Stimulated activated CD4-positive, alpha-beta T cell treated with anti-CD3 and anti-CD28 coated beads, Interleukin-1b, Interleukin-23, amount 100 ng/mL, for 1 hour (primary cell): ENCODE measurements at places on chromosomes 5 and 9.

GRCh38 chr5:119484884-119485283 lies 32.6 kb downstream of the HSD17B4 start:
- DNase-seq = no peak

- no peak for DNase-seq
These were observed 31.1 kb downstream of the DIRAS2 start for GRCh38 chr9:90611568-90611967.

- DNase-seq = no peak
These were observed 285.1 kb downstream of the DNAH5 start for GRCh38 chr5:13659391-13659790.

- DNase-seq = no peak
These were observed 2.1 kb downstream of the EDIL3 start for GRCh38 chr5:84382363-84383295.

DNA sequence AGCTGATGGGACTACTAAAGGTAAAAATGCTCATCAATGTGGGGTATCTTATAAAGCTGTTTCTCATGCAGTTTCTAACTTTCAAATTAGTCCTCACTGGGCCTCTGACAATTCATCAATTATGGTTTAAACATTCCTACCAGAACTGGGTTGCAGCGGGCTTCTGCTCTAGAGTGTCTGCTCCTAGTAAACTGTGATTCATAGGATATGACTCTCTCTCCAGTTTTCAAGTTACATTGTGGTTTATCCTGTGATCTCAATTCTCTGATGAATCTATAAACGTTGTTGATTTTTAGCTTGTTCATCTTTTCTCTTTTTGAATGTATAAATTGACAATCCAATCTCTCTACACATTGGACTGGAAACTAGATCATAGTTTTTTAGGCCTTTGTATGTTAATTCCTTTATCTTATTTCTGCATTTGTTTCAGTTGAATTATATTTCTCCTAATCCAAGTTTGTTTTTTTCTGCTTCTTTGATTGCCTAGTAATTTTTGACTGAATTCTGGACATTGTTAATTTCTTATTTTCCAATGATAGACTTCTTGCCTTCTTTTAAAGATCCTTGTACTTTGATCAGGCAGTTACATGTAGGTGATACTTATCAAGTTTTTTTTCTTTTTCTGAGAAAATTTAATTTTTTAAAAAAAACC lies 822.6 kb downstream of the TLE1 start:
- DNase-seq = no peak

GRCh38 chr9:96420468-96421219 lies 2.5 kb upstream of the ZNF367 start:
- no peak for DNase-seq

GRCh38 chr5:120901199-120901598 lies 437.1 kb downstream of the PRR16 start:
- no peak for DNase-seq

DNA sequence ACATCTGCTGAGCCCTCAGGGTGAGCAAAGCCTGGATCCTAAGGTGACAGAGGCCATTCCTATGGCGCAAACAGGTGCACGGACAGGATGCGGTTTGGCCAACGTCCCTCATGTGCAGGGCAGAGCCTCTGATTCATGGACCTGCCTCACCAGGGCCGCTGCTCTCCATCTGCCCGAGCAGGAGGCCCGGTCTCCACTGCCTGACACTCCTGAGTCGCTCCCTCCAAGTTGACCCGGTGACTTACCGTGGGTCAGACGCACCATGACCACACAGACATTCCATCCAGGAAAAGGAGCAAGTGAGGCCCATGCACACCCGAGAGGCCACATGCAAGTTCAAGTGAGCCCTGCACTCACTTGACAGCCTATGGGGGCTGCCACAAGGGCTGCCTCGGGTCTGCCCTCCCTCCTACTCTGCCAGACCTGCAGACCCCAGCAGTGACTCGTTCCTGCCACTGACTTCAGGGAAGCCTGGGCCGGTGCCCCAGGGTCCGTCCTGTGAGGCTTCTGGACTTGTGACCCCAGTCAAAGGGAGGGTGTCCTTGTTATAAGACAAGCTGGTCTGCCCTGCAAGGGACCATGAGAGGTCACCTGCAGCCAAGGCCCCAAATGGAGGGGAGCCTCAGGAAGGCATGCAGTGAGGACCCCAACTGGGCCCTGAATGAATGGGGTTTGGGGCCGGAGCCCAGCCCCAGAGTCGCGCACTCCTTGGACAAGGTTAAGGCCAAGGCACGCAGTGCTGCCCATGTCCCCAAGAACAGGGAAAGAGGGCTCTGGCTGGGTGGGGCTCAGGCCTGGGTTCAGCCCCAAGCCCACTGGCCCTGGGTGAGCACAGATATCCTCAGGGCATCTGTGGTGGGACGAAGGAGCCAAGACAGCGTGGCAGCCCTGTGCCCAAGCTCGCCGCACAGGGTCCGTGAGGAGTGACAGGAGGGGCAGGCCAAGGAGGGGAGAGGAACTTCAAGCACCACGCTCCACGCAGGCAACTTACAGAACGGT lies 10.1 kb downstream of the BRD3OS start:
- no peak for DNase-seq

GRCh38 chr5:136190904-136191303 lies 2.1 kb downstream of the SMIM32 start:
- DNase-seq = no peak

- DNase-seq = no peak
These were observed 620.9 kb upstream of the PTPRD start for GRCh38 chr9:11233696-11234095.

DNA sequence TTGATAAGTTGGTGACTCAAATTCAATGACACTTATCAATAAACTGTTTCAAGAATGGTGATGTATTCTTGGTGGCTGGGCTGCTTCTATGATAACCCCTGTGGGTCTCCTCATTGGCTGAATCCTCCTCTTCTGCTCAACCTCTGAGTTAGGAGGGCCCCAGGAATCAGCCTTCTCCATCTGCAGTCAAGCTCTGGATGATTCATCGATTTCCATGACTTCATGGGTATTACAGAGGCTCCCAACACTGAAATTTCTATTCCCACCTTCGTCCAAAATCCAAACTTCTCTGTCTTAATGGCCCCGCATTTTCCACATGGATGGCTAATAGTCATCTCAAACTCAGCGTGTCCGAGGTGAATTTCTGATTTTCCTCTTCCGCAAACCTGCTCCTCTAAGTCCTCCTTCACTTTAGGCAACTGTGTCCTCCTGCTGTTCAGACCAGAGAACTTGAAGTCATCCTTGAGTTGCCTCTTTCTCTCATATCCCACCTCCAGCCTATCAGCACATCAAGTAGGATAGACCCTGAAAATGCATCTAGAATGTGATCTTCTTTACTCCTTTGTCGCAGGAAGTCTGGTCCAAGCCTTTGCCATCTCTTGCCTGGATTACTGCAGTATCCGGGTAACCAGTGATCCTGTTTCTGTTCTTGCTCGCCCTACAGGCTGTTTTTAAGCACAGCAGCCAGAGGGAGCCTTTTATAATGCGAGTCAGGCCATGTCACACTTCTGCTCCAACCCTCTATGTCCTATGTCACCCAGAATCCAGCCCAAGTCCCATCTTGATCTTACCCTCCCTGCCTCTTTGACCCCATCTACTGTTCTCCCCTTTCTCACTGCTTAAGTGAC lies 41.4 kb upstream of the IL7R start:
- DNase-seq = no peak

GRCh38 chr9:88406051-88406450 lies 17.8 kb downstream of the SPIN1 start:
- DNase-seq = no peak

GRCh38 chr5:167920589-167920988 lies 370.9 kb upstream of the WWC1 start:
- no peak for DNase-seq

- no peak for DNase-seq
These were observed 23.9 kb downstream of the DCANP1 start for GRCh38 chr5:135423146-135423845.

DNA sequence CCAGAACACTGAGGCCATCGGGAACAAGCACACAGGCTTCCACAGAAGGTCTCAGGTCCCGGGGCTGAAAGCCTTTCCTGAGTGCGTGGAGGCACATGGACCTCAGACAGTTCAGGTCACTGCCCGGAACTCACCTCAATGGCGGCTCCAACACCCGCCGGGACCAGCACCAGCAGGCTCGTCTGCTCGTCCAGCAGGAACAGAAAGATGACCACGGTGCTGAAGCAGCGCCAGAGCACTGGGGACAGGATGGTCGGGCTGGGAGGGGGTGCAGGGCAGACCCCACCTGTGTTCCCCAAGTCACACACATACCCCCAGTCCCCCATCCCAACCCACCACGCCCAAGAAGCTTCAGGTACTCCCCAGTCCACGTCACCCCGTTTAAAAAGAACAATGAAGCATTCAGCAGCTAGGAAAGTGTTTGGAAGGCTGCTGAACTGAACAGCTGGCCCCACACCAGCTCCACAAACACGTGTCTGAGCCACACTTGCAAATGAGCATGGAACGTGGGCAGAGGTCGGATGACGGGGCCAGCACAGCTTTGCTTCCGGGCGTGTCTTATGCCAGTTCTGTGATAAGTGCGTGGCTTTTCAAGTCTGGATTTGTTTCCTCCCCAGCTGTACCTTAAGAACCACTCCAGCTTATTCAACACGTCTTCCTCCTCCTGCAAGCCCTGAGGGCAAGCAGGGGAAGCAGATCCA lies 14.6 kb downstream of the CLPTM1L start:
- no peak for DNase-seq

GRCh38 chr9:10130061-10130675 lies 482.6 kb downstream of the PTPRD start:
- no peak for DNase-seq

- DNase-seq = no peak
These were observed 12.4 kb downstream of the IL5 start for GRCh38 chr5:132530946-132531345.

DNA sequence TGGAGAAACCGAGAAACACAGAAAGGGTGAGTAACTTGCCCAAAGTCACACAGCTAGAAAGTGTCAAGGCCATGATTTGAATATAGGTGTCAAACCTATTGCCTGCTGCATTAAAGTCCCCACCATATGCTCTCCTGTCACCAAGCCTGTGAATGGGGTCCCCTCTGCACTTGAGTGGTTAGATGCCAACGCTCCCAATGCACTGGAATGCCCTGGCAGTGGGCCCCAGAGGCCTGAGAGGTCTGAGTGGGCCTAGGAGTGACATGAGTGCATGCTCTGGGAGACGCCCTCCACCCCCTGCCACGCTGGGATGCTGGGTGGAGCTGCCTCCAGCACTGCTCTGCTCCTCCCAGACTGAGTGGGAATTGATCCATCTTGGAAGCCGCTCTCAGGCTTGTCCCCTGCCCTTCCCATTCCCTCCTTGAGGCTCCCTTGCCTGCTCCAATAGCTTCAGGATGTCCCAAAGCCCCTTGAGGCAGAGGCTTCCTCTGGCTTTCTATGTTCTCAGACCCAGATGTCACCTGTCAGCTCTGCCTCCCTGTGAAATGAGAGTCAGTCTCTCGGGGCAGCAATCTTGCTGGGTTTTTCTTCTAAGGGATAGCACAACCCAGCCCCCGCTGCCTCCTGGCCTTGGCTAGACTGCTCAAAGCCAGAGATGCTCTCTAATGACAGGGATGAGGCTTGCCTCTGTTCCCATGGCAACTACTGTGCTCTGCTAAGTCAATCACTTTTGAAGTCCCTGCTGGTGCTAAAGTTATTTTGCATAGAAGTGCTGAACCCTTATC lies 6.6 kb upstream of the ARSI start:
- DNase-seq = no peak

GRCh38 chr9:38367898-38368297 lies 24.6 kb upstream of the ALDH1B1 start:
- no peak for DNase-seq

GRCh38 chr9:1028501-1029190 lies 21.5 kb upstream of the DMRT2 start:
- DNase-seq = no peak

DNA sequence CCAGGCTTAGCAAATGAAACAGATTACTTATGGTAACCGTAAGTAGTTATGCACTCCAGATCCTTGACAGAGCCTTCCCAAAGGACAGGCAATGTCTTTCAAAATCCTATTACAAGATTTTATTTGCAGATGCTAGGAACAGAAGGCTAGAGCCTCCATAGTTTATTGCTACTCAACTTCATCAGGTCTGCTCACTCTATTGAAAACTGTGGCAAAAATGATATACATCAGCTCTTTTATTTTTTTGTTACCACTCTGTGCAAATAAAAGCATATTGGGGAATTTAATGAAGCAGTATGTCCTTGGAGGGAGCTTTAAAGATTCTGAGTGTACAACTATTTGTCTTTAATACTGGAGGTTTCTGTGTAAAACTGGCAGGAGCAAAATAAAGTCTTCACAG lies 46.5 kb downstream of the SLC44A1 start:
- no peak for DNase-seq

DNA sequence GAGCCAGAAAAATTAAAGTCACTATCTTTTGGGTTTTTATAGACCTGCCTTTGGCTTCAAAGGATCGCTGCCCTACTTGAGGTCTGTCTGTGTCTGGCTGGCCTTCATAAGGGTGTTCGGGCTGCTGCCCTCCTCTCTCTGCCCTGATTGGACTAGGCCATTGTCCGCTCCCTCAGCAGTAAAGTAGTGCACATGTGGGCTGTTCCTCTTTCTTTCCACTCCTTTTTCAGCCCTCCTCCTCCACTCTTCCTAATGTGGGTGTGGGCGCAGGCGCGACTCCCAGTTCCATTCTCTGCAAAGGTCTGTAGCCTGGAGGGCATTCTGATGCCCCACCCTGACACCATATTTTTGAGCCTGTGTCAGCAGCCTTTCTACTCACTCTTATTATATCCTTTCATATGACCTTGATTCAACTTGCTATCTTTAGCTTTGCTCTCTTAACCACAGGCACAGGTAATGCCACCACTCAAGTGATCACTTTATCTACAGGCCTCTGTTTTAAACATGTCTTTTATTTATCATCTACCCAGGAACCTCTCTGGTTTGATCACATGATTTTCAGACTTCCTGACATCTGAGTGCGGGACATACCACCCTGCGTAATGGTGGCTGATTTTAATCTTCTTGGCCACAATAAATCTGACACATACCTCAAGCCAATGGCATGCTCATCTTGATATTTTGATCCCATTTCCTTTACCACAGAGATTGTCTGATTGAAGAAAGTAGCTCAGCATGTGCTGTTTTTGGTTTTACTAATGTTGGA lies 144.5 kb downstream of the AOPEP start:
- DNase-seq = no peak

- no peak for DNase-seq
These were observed 784.6 kb upstream of the NUDT12 start for GRCh38 chr5:104347119-104347708.

GRCh38 chr5:38226091-38226490 lies 32.3 kb upstream of the EGFLAM start:
- DNase-seq = no peak

GRCh38 chr5:115179394-115180164 lies 9.9 kb upstream of the TRIM36 start:
- DNase-seq = no peak

DNA sequence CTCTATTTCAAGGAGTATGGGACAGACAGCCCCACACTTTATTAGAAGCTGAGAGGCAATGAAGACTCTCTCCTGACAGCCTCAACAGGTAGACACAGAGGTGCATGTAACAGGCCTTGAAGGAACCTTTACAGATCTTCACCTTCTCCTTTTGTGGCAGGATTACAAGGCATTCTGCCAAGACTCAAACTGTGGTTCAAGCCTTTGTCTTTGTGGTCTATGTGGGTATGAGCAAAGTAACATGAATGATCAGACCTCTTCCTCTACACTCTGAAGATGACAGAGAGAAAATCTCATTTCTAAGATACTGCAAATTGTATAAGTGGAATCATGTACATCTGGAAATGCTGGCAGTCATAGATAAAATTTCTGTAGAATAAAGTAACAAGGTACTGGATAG lies 346.9 kb downstream of the CDH9 start:
- DNase-seq = no peak
